Pulmonary artery endothelial cell (primary cell): ENCODE measurements at places on chromosomes 7 and 10. TPM values are rescaled to one million over a fixed set of nuclear protein-coding genes. Genes with fewer than 3 reads are reported as not detected.

Gene CFAP70
- 0.13 and 0.28 TPM in 2 replicates for total RNA-seq

Gene COL17A1
- 2.2 and 2.9 TPM in 2 replicates for total RNA-seq

Gene AKR1C4
- total RNA-seq = not detected in 2 replicates

Gene SEMA3E
- 0.04 TPM in 1 of 2 replicates, not detected in the other for total RNA-seq

Gene TMEM184A
- not detected in 2 replicates for total RNA-seq

Gene PLEKHS1
- total RNA-seq = not detected in 2 replicates

Gene PRSS37
- total RNA-seq = not detected in 2 replicates

Gene OPALIN
- total RNA-seq = not detected in 2 replicates

Gene EFCAB10
- not detected in 2 replicates for total RNA-seq

Gene ECHDC3
- 4.2 and 6.7 TPM in 2 replicates for total RNA-seq

Gene ZNF853
- total RNA-seq = 0.39 and 0.79 TPM in 2 replicates

Gene BLNK
- total RNA-seq = not detected in 2 replicates

Gene H2BK1
- not detected in 2 replicates for total RNA-seq

Gene CTAGE8
- total RNA-seq = 0.04 and 0.20 TPM in 2 replicates

Gene SYNPO2L
- total RNA-seq = not detected in 2 replicates

Gene TMEM72
- not detected in 2 replicates for total RNA-seq

Gene TRPV5
- total RNA-seq = not detected in 2 replicates

Gene ZNF467
- 2.3 and 2.7 TPM in 2 replicates for total RNA-seq

Gene CYP2C19
- 0.07 TPM in 1 of 2 replicates, not detected in the other for total RNA-seq

Gene CEP55
- 43.5 and 92.2 TPM in 2 replicates for total RNA-seq

Gene PRKRIP1
- 13.8 and 14.3 TPM in 2 replicates for total RNA-seq

Gene SFXN2
- total RNA-seq = 9.1 and 14.1 TPM in 2 replicates

Gene AKR1B15
- not detected in 2 replicates for total RNA-seq

Gene DBF4
- total RNA-seq = 23.7 and 40.1 TPM in 2 replicates

Gene CCDC172
- total RNA-seq = not detected in 2 replicates

Gene TDRD1
- total RNA-seq = not detected in 2 replicates

Gene GSAP
- 2.6 TPM in 2 replicates for total RNA-seq

Gene SLC16A12
- 0.66 and 1.3 TPM in 2 replicates for total RNA-seq

Gene PIK3CG
- total RNA-seq = 11.6 and 12.2 TPM in 2 replicates
